HT-29 (cell line): ENCODE measurements at places on chromosomes 7 and 10.

- peak; percentile 38 for DNase-seq
These were observed 236.2 kb upstream of the PITRM1 start for GRCh38 chr10:3408603-3409365.

DNA sequence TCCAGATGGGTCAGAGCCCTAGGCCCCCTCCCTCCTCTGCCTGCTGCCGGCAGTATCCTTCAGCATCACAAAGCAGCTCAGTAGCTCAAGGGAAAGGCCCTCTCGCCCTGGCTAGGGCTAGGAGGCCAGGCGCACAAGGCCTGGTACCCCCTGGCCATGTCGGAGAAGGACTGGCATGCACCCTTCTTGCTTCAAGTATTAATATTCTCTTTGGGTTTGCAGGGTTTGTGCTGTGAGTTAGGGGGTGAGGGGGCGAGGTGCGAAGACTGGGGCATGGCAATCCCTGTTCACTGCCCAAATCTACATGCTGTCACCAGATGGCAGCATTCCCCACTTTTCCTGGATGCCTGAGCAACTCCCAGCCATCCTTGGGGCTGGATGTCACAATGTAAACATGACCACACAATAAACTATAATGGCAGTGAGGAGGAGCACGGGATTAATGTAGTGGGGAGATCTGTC lies 105.2 kb downstream of the NEURL1 start:
- DNase-seq: peak; percentile 80

- no peak for DNase-seq
These were observed 466.1 kb downstream of the PTPRN2 start for GRCh38 chr7:158121441-158122045.

GRCh38 chr10:67665491-67665890 lies 30.5 kb downstream of the CTNNA3 start:
- no peak for DNase-seq

DNA sequence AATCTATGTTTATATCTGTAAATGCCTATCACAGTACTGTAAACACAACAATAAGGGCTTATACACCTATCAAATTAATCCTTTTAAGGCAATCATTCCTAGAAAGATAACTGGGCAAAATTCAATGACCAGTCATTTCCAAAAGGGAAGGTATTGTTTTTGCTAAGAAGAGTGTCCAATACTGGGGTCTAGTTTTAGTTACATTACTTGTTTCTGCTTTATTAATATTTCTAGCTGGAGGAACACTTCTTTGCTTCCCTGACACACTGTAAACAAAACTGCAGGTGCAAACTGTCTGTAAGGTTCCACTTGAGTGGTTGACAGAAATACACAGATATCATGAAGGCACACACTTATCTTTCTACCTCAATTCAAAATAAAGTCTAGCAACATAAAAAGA lies 84.2 kb upstream of the FAM133B start:
- no peak for DNase-seq

DNA sequence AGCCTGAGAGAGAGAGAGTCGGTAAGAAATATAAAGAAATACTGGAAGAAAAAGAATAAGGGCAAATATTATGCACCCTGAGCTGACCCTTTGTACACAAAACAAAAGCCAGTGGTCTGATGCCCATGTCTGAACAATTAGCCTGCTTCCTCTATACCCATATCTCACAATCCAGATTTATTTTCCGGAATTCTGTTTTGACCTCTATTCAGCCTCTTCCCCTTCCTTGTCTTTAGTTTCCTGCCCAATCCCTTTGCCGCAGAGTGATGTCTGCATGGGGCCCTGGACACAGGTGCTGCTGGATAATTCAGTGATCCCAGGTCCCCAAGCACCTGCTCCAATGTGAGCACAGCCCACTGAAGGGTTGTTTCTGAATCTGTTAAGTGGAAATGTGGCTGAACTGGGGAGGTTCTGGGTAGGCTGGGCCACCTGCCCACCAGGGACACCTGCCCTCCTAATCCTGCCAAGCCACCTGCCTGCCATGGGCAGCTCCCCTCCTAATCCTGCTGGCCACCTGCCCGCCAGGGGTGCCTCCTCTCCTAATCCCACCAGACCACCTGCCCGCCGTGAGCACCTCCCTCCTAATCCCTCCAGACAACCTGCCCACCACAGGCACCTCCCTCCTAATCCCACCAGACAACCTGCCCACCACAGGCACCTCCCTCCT lies 23.0 kb downstream of the ADGRA1 start:
- DNase-seq: no peak

DNA sequence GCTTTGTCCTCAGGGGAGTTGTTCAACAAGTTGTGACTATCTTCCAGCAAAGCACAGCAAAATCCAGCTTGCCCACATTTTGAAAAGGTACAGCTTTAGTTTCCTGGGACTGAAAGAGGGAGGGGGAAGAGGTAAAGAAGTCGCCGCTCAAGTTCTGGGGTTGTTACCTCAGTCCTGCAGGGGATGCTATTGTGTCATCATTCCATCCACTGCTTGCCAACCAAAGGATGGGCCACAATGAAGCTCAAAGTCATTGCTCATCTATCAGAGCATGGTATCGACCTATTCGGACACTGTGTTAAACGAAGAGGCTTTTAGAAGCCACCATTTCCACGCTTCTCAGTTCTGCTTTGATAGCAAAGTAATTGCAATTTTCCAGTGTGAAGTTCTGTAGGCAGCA lies 34.3 kb downstream of the NPY start:
- no peak for DNase-seq

DNA sequence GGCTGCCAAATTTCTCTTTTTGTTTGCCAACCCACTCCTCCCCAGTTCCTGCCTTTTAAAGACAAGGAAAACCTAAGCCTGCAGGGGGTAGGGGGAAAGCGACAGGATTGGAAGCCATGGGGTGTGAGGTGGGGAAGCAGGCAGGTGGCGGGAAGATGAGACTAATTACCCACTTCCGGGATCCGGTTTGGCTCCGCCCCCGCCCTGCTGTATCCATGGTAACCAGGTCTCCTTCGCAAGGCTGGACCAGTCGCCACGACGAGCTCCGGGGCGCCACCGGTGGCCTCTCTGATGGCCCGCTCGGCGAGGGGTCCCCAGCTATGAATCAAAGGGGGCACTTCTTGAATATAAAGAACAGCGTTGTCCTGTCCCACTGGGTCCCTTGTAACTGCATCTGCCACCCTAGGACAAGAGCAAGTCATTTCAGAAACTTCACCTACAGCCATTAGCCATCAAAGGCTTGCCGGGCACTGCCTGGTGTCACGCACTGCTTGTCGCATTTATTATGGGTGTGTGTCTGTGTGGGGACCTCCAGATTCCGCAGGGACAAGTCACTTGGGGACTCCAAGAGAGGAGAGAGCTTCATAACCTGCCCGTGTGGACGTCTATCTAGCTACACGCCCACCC lies 55.4 kb upstream of the LMTK2 start:
- peak; percentile 30 for DNase-seq

DNA sequence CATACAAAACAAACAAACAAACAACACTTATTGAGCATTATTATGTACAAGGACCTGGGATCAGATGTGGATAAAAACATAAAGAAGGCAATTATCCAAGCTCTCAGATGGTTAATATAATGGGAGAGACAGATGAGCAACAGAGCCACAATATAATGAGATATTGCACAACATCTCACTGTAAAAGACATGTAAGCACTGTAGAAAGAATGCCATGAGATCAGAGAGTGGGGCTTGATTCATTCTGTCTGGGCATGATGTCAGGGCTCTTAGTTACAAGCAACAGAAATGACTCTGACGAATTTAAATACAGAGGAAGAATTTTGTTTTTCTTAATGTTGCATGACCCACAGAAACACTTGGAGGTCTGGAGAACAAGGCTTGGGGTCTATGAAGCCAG lies 164.7 kb upstream of the PLXDC2 start:
- DNase-seq: no peak

GRCh38 chr7:73847941-73848723 lies 5.8 kb upstream of the METTL27 start:
- DNase-seq: no peak

DNA sequence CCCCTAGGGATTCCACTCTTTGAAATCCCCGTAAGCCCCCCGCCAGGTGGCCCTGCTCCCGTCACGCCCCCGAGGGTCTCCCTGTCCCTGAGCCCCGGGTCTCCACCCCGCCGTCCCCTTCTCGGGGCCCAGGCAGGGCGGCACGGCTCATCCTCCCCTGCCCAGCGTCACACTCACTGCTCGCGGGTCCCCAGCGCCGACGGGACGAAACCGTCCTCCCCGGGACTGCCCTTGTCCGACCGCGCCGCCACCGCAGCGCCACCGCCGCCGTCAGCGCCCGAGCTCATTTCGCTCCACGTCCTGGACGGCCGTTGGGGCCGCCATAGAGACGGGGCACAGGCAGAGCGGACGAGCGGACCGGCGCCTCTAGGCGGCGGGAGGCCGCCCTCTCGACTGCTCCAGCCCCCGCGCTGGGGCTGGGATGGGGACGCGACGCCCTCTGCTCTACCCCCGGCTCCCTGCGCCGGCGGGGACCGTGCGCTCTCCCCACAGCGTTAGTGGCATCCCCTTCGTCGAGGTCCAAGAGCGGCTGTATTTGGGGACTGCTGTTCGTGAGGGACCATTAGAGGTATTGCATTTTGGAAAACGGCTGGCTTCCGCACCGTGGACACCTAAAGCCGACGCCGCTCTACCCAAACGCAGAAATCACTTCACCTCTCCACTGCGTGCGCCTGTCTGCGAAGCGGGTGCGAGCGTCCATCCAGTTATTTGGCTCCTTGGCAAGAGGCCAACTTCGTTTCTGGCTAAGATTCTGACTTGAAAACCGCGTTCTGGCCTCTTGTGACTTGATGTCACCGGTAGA lies at the start of gene EEF1AKMT2:
Gene EEF1AKMT2, minus strand, starts transcription at position 341 of the 802 bp plus-strand sequence. Its CDS starts 54 bp downstream, at position 287.
- peak; percentile 93 for DNase-seq

GRCh38 chr10:102311025-102311420 lies 65.7 kb downstream of the GBF1 start:
- DNase-seq: no peak

DNA sequence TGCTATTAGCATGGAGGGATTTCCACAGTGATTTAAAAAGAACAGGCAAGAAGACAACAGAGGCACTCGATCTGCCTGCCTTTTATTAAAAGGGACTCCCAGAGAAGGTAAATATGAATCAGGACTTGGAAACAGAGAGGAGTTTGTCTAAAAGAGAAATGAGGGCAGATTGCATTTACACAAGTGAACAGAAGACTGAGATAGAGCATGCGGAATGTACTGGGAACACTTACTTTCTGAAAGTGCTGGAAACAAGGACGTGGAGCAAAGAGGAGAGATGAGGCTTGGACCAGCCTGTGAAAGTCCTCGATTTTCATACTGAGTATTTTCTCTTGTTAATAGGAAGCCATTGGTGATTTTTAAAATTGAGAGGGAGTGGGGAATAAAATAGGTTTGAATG lies 35.7 kb downstream of the MEOX2 start:
- DNase-seq: no peak

GRCh38 chr7:2479276-2480069 lies 3.3 kb upstream of the GRIFIN start:
- DNase-seq: no peak

DNA sequence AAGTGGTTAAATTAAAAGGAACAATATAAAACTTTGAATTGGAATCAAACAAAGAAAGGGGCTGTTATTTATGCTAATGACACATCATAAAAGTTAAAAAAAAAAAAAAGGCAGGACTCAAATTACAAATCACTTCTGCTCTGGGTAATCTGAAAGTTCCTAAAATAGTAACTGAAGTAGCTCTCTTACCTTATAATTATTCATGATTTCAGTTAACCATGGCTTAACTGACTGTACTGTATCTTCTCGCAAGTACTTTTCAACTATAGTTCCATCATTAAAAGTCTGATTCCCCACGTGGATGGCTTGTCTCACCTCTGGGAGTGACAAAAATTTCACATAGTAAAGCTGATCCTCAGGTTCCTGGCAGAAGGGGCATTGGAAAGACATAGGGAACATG lies 82.5 kb downstream of the CPVL start:
- DNase-seq: no peak

GRCh38 chr10:6504296-6504695 lies 75.8 kb downstream of the PRKCQ start:
- DNase-seq: no peak

- no peak for DNase-seq
These were observed 1.7 kb upstream of the KCNH2 start for GRCh38 chr7:150979713-150980390.

- no peak for DNase-seq
These were observed 111.9 kb upstream of the IGFBP3 start for GRCh38 chr7:46032942-46033341.

GRCh38 chr10:64159910-64160872 lies 639.0 kb downstream of the REEP3 start:
- no peak for DNase-seq

- no peak for DNase-seq
These were observed 16.2 kb downstream of the RPS24 start for GRCh38 chr10:78049851-78050250.

DNA sequence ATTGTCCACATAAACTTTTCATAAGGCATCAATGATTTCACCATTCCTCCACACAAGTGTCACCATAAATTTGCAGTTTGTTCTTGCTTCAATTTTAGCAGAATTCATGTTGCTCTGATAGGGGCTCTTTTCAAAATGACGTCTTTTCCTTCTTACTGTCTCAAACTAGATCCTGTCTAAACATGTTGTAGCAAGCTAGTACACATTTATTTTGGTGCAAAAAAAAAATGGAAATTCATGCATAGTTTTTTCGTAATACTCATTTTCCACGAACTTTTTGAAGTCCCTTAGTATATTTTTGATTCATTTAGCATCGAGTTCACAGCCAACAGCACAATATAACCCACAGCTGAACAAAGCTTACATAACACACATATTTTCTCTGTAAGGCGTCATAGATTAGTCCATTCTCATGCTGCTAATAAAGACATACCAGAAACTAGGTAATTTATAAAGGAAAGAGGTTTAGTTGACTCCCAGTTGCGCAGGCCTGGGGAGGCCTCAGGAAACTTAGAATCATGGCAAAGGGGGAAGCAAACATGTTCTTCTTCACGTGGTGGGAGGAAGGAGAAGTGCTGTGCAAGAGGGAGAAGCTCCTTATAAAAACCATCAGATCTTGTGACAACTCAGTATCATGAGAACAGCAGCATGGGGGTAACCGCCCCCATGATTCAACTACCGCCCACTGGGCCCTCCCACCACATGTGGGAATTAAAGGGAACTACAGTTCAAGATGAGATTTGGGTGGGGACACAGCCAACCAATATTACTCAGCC lies 301.5 kb downstream of the CCDC3 start:
- DNase-seq: no peak

DNA sequence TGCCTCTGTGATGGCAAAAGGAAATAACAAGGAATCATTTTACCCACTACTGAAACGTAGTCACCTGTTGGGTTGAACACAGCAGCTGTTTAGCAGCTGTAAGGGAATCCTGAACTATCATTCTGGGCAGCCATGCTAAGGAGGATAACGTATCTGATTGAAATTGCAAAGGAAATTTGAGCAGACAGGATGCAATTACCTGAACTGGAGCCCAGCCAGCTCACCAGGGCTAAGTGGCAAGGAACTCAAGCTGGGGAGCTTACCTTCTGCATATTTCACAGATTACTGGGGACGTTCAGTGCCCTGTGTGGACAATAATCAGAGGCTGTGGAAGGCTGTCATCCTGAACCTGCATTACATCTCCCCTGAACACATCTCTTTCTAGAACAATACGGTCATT lies 650.5 kb downstream of the SORCS3 start:
- DNase-seq: no peak

GRCh38 chr7:28725911-28726310 lies 232.2 kb downstream of the TRIL start:
- no peak for DNase-seq

- DNase-seq: no peak
These were observed 33.8 kb upstream of the CUX1 start for GRCh38 chr7:101783381-101784181.
